ENCODE measurements at places on chromosomes 6 and 20. TPM values are rescaled to one million over a fixed set of nuclear protein-coding genes. Genes with fewer than 3 reads are reported as not detected.

DNA sequence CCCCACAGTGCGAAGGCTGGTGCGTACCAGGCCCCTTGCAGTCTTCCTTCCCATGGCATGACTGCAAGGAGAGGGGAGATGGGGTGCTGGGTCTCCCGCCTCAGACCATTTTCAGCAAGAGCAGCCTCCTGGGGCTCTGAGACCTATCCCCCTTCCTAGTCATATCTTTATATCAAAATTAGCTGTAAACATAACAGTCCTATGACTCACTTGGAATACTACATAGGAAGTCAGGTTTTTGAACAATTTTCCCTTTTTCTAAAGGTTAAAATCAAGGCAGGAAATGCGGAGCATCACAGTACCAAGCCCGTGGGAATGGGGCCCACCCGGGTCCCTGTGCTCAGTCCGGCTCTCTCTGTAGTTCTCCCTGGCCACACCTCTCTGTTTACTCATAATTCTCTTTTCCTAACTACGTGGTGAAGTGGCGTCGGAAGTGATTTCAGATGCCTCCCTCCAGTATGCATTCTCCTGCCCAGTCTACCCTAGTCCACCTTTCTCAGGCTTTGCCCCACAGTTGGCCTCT is 109.8 kb upstream of the TMEM170B start:
- no peak for DNase-seq

DNA sequence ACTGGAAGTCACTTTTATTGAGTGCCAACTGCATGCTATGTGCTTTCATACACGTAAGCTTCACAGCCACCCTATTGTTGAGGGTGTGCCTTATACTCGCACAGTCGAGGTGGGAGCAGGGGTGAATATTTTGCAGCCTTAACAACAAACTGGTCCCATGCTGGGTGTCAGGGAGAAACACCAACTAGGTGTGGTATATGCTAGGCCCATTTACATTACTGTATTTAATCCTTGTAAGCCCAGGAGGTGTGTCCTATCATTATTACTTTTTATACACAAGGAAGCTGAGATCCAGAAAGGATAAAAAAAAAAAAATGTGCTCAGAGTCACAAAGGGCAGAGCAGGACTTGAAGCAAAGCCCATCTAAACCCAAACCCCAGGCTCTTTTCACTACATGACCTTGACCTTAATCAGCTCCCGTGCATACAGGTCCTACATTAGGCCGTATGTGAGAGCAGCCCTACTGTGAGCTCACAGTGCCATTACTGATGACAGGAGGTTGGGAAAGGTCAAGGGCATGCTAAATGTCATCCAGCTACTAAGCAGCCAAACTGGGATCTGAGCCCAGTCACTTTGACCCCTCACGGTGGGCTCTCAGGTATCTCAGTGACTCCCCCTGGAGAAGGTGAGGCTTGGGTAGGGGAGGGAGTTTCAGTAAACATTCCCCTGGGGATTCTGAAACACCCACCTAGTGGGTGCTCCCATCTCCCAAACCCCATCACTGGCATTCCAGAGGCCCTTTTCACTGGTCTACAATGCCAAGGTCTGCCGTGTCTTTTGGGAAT is 61.7 kb downstream of the BFSP1 start:
- DNase-seq = no peak

- DNase-seq = peak; percentile 82
Observed at GRCh38 chr20:38617011-38617829, 15.6 kb downstream of the ARHGAP40 start.

DNA sequence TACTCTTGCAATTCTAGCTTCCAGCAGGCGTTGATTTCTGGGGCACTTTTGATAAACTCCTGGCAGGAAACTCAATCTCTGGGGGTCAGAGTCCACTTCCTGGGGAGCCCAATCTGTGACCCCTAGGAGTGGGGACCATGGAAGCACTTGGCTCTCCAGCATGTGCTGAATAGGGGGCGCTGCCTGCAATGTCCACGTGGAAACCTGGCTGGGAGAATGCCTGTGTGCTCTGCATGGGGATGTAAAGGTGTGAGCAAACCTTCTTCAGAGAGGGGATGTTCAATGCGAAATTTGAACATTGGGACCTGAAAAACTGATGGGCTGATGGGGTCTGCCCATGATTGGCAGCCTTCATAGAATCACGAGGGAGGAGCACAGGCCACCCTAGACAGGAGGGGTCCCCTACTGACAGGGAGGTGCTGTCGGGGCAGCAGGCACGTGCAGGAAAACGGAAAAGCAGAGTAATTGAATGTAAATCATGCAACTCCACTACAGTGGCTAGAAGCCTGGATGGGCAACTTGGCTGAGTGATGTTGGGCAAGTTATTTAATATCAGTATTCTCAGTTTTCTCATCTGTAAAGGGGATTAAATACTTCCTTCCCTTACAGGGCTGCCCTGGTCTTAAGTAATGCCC is 47.8 kb downstream of the CEP43 start:
- DNase-seq = no peak

- DNase-seq = no peak
Observed at GRCh38 chr6:36834576-36835341, 4.5 kb downstream of the CPNE5 start.

Gene GRM1
- not detected for polyA plus RNA-seq

Gene MUC22
- not detected for polyA plus RNA-seq

Gene APCDD1L
- 2.7 TPM for polyA plus RNA-seq
